ENCODE measurements at places on chromosomes 4 and X.

DNA sequence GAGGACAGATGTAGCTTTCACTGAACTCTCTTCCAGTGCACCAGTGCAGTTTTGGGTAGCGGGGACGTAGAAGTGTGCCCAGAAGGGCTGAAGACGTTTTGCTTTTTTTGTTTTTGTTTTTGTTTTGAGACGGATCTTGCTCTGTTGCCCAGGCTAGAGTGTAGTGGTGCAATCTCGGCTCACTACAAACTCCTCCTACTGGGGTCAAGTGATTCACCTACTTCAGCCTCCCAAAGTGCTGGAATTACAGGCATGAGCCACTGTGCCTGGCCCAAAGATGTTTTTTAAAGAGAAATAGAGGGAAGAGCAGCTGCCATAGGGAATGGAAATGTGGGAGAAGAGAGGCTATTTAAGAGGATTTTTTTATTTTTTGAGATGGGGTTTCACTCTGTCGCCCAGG, 74.4 kb upstream of the ACSL1 start:
- DNase-seq = no peak

DNA sequence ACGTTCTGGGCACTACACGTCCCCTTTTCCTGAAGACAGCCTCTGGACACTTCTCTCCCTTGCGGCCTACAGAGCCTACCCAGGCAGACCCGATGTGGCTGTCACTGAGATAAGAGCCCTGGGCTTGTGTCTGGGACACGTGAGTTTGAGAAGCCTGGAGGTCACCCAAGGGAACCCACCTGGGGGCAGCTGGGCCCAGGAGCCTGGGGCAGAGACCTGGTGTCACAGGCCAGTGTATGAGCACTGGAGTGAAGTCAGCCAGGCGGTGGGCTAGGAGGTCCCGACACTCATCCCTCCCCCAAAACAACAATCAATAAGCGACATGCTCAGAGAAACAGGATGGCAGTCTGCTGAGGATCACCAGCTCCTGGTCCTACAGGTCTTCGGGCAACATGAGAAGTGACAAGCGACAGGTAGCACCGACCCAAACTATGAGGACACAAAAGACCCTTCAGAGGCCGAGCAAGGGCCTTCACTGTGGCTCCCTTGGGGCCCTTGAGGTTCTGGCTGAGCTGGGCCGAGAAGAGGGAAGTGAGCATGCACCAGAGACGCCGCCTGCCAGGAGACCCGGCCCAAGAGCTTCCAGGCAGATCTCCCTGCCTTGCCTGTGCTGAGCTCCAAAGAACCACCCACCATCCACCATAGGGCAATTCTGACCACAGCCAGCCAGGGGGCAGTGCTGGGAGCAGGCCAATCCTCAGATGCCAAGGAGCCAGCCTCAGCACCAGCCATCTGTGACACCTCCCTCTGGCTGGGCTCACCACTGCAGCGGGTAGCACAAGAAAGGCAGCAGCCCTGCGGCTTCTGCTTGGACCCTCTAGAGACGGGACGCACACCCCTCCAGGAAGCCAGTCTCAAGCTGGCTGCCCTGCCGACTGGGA, 11.0 kb upstream of the DUSP9 start:
- peak; percentile 58 for DNase-seq

DNA sequence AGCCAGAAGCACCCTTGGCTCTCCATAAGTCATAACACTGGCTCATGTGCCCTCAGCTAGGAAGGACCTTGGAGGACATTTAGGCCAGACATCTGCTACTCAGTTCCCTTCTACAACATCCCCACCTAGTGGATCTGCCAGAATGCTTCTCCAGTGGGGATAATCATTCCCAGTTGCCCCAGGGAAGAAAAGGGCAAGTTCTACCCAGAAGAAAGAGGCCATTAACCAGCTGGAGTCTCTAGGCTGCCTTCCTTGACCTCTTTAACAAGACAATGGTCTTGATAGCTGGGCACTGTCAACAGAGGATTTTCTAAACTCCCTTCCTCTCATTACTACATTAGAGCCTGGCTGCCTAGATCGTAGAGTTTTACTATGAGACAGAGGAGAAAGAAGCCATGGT, 42.0 kb downstream of the LGI2 start:
- DNase-seq = no peak

GRCh38 chr4:52546449-52546848, 112.7 kb downstream of the USP46 start:
- no peak for DNase-seq

- DNase-seq = no peak
Measured at GRCh38 chrX:2457289-2458133, 43.3 kb downstream of the DHRSX start.

GRCh38 chr4:26362745-26363439, 42.1 kb downstream of the RBPJ start:
- no peak for DNase-seq

DNA sequence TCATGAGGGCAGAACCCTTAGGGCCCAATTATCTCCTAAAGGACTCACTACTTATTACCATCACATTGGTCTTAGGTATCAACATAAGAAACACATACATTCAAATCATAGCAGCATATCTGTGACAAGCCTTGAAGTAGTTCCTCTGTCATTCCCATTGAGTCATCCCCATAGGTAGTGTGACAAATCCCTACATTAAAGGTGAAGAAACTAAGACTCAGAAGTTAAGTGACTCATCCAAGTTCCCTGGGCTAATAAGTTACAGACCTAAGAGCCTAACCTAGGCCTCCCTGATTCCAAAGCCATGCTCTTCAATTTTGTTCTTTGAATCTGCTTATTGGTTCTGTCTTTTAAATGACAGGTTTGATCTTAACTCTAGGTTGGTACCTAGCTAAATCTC, 58.2 kb downstream of the CD38 start:
- DNase-seq = no peak

DNA sequence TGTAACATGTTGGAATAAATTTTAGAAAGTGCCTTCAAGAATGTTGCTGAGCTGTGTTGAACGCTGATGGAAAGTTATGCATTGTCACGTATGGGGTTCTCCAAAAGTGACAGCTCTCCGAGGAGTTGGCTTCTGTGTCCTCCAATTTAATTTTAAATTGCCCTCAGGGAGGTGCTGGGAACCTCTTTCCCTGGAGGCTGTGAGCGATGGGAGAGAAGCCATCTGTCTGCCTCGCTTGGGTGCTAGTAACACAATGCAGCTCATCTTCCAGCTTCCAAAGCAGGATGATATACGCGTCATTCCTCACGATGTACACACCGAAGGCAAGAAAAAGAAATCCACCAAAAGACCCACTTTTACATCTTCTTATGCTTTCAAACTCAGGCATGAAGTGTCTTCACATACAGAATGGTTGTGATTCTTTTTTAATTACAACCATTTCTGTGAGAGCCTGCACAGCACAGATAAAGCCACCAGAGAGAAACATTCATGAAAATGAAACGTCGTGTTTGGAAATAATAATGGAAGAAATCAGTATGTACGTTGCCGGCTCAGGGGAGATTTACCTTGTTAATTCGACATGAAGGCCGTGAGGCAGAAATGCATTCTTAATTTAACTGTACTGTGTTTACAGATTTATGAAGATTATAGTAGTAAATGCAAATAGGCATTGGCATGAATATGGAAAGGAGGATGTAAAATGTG, 218.9 kb downstream of the ASMT start:
- no peak for DNase-seq

GRCh38 chr4:79225360-79225759, 100.5 kb downstream of the NAA11 start:
- no peak for DNase-seq

GRCh38 chr4:76515975-76516843, 81.2 kb downstream of the SHROOM3 start:
- no peak for DNase-seq

DNA sequence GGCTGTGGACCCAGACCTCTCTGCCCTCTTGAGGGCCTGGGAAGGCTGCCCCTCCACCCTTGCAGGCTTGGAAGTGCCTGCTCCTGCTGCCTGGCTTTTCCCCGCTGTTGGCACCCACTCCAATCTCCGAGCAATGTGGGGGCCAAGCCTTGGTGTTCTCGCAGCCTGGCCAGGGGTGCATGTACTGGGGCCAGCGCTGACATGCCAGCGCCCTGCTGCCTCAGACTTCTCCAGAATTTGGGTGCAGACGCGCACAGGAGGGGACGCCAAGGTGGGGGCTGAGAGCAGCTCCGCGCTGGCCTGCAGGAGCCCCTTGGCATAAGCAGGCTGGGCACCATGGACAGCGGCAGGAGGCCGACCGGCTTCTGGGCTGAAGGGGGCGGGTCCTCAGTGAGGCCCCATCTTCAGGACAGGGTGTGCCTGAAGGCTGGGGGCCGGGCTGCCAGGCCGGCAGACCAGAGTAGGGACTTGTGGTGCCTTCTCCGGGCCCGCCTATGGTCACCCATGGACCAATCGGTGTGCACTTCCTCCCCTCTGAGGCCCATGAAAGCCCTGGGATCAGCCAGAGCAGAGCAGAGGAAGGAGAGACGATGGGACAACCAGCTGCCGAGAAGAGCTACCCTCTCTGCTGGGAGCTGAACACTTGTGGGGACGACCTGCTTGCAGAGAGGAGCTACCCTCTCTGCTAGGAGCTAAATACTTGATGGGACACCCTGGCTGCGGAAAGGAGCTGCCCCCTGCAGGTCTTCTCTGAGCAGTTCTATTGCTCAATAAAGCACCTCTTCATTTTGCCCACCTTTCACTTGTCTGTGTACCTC, 118.3 kb downstream of the DNAAF6 start:
- peak; percentile 23 for DNase-seq

GRCh38 chr4:98394134-98394533, 132.9 kb downstream of the RAP1GDS1 start:
- no peak for DNase-seq
